Erythroblast (primary cell): ENCODE measurements at places on chromosomes 1 and 21.

DNA sequence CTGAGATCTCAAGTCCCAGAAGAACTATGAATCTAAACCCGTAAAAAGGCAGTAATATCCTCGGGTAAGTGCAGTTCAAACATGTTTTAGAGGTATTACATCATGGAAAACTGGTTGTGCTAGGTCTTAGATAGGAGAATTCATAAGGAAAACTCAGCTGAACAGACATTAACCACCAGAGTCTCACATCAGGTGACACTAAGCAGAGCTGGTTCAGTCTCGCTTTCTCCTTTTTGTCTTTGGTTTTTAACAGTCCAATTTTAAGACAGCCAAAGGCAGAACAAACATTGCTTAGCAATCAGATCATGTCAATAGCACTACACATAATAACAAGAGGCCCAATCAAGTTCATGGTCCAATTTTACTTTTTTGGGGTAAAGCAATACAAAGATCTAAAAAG lies 63.1 kb upstream of the MUTYH start:
- DNase-seq = no peak

- DNase-seq = no peak
Measured at GRCh38 chr21:26748066-26748465, 97.1 kb downstream of the ADAMTS1 start.

- DNase-seq = no peak
Measured at GRCh38 chr21:41825216-41825615, 53.9 kb downstream of the PRDM15 start.

GRCh38 chr21:45506241-45506817 lies 35.9 kb downstream of the SLC19A1 start:
- no peak for DNase-seq

GRCh38 chr1:88276163-88276562 lies 407.9 kb upstream of the PKN2 start:
- no peak for DNase-seq

GRCh38 chr21:33975548-33976081 lies 60.0 kb upstream of the ATP5PO start:
- DNase-seq = peak; percentile 10

- DNase-seq = no peak
Measured at GRCh38 chr1:179793281-179793680, 50.2 kb downstream of the FAM163A start.

DNA sequence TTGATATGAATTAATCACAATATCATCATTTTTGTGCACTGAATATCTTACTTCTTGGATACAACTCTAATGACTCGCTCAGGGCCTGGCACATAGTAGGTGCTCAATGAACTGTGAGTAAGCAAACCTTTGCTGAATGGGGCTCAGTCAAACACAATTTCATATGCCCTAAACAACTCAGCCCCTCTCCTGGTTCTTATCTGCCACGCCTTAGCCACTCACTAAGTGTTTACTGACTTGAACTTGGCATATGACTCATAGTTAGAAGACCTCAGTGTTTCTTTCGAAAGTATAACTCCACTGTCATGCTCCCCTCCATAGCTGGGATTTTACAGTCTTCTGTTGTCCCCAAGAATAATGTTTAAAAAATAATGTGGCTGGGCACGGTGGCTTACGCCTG lies 4.8 kb upstream of the IFNLR1 start:
- DNase-seq = no peak

DNA sequence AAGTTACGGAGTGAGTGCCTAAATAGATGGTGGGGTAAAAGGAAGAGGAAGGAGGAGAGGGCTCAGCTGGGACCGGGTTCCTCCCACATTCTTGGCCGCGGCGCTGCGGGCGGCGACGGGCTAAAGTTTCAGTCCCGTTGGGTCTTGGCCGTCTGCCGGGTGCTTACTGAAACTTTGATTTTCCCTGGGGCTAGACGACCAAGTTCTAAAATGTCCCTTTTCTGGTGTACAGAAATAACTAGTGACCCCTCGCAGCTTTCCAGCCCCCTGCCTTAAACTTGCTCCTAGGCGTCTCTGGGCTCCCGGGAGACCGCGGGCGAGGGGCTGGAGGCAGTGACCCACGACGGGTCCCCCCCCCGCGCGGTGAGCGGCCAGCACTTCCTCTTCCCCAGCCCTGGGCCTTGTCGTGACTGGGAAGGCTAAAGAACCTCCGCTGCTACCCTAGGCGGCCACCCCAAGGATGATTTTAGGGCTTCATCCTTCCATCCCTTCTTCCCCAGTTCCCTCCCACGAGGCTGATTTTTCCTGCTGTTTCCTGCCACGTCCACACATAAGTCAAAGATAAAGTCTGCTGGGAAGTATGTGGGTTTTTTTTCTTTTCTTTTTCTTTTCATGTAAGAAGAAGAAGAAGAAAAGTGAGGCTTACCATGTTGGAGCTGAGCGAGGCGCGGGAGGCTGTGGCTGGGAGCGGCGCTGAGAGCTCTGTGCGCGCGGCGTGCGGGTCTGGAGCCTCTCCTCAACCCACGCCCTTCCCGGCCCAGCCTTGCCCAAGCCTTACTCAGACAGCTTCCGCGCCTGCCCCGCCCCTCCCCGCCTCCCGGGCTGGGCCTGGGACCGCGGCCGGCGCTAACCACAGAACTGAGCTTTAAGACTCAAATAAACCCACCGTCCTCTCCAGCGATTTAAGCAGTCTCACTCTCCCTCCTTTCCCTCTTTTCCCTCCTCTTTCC lies at the start of gene S100A11:
Gene S100A11, minus strand, starts transcription at position 738 of the 950 bp plus-strand sequence. Its CDS starts 89 bp downstream, at position 649.
- DNase-seq = peak; percentile 76

DNA sequence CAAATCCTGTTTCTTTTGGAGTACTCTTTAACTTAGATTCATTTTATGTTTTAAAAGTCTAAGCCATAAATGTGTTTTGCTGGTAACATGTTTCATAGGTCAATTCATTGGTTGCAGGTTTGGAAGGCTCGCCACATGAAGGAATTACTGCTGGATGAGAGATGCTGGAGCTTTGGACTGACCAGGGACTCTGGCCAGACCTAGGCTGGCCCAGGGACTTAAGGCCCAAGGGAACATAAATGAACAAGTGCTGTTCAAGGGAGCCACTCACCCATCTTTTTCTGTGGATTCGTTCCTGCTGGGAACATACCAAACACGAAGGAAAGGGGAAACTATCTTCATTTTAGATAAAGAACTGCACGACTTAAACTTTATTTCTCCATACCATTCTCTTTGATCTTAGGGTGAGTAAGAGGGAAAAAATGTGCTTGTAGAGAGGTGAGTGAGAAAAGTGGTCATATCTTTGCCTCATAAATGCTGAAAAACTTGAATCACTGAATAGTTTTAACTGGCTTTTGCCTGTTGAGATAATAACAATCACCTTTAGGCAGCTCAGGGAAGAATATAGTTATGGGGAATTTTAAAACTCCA lies 15.3 kb upstream of the SHCBP1L start:
- DNase-seq = no peak

DNA sequence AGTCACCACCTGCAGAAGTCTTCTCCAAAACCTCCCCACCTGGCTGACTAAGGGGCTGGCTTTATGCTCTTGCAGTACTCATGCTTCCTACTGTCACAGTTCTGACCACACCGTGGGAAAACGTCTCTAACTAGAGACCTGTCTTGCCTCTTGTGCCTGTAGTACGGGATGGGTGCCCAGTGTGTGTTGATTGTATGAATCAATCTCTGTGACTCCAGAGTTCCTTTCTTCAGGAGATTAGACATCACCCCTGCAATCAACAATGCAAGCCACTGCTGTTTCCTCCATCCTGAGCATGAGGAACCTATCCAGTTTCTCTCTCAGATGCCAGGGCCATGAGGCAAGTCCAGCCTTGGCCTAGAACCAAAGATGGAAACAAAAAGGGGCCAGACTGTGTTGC lies 64.1 kb downstream of the LRRN2 start:
- no peak for DNase-seq

- peak; percentile 36 for DNase-seq
Measured at GRCh38 chr21:41133874-41134522, 34.0 kb upstream of the BACE2 start.

- no peak for DNase-seq
Measured at GRCh38 chr1:43772978-43773377, 65.6 kb downstream of the ST3GAL3 start.

DNA sequence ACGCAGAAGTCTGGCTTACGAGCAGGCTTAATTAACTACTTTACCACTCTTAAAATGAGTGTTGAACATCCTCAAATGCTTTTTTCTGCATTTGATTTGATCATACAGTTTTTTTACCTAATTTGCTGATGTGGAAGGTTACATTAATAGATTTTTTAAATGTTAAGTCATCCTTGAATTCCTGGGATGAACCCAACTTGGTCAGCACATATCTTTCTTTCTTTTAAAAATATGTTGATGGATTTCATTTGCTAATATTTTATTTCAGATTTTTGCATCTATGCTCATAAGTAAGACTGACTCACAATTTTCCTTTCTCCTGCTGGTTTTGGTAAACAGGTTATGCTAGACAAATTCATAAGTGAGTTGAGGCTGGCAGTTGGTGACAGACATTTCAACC lies 82.9 kb downstream of the LHX4 start:
- no peak for DNase-seq

- no peak for DNase-seq
Measured at GRCh38 chr1:66022904-66023620, 230.4 kb downstream of the PDE4B start.

GRCh38 chr1:33155877-33156538 lies 25.8 kb downstream of the TRIM62 start:
- DNase-seq = no peak

DNA sequence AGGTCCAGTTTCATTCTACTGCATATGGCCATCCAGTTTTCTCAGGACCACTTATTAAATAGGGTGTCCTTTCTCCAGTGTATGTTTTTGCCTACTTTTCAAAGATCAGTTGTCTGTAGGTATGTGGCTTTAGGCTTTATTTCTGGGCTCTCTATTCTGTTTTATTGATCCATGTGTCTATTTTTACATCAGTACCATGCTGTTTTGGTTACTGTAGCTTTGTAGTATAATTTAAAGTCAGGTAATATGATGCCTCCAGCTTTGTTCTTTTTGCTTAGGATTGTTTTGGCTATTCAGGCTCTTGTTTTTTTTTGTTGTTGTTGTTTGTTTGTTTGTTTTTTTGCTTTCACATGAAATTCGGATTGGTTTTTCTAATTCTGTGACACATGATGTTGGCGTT lies 124.4 kb upstream of the SLC35F3 start:
- no peak for DNase-seq

DNA sequence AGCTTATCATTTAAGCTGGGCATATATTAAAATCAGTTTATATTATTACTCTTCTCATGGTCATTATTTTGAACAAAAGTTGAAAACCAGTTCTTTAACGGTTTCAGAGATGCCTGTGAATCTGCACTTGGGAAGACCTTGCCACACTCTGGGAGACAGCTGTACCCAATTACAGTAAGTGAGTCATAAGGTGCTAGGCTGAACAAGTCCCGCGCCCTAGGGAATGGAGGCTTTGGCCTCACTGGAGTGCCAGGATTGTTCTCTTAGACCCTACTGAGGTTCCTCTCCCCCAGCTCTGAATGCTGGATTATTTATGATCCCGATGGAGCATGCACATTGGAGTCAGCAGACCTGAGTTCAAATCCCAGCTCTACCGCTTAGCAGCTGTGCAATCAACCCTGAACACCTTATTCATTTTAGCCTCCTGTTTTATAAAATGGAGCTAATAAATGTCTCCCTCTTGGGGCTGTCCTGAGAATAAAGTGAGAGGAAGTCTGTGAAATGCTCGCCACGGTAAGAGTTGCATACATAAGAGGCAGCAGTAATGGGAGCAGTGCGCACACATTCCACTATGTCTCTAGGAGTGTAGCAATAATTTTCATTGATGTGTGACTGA lies 266.2 kb downstream of the FOXD2 start:
- DNase-seq = no peak

- peak; percentile 19 for DNase-seq
Measured at GRCh38 chr1:214402613-214403083, 121.7 kb downstream of the SMYD2 start.

DNA sequence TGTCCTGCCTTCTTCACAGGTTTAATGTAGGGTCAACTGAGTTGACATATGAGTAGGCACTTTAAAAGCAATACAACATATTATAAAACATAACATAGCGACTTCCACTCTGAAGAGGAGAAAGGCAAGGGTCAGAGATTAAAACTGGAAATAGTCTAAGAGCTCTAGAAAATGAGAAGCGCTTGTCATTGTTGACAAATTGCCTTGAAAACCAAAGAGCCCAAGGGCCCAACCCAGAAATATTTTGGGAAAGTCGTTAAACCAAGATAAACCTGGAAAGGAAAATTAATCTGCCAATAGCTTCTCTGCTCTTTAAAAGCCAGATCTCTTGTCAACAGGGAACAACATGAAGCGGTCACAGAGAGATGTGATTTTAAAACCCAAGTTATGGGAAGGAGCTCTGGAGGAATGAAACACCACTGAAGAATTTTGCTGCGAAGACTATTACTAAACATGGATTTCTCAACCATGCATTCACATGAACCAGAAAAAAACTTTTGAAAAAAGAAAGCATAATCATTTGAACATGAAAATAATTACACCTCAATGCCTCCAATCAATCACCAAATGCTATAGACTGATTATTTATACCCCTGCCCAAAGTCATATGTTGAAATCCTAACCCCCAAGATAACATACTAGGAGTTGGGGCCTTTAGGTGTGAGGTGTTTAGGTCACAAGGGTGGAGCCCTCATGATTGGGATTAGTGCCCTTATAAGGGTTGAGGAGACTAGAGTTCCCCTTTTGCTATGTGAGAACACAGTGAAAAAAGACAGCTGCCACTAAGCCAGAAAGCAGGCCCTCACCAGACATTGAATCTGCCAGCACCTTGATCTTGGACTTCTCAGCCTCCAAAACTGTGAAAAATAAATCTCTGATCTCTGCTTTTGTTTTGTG lies 33.0 kb upstream of the MTF1 start:
- DNase-seq = no peak

GRCh38 chr1:155962599-155963211 lies 15.6 kb downstream of the ARHGEF2 start:
- no peak for DNase-seq

- DNase-seq = peak; percentile 6
Measured at GRCh38 chr1:75908717-75909152, 23.5 kb downstream of the ASB17 start.
